ENCODE measurements at places on chromosomes 11 and 22.

GRCh38 chr11:86801364-86801763, 1.0 kb downstream of the PRSS23 start:
- no peak for DNase-seq

GRCh38 chr11:36108881-36109589, 165.2 kb downstream of the LDLRAD3 start:
- DNase-seq: no peak

GRCh38 chr11:69962152-69962551, 116.0 kb upstream of the ANO1 start:
- no peak for DNase-seq

DNA sequence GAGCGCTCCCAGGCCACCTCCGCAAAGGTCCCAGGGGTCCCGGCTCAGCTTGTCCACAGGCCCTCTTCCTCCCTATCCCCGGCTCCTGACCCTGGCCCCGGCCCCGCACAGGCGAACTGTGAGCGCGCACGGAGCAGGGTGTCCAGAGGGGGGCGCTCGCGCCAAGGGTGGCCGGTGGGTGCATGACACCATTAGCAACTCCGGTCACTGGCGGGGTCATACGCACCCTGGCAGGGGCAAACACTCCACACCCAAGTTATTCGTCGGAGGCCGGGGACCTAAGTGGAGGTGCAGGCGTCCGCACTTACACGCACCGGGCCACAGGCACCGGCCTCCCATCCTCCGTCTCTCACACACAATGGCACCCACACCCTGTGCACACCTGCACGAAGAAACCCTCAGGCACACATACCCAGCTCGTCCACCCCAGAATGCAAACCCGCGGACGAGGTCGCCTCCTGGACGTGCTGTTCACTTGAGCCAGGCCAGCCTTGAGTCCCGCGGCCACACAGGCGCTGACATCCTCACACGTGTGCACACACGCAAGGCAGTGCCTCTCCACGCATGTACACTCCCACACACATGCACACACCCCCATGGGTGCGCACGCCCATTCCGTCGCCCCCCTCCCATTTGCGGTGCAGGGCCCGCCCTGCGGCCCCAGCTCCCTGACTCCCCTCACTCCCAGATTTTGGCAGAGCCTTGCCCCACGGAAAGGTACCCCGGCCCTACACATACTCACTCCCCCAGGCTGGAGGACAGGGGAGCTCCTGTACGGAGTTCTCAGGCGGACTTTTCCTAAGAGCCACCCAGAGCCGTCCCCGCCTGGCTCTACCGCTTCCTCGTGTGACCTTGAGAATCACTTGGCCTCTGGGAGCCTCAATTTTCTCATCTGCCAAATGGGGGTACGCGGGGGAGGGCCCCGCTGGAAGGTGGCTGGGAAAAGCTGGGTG, at the start of gene RASGRP2:
Gene RASGRP2 (minus strand): TSS at position 552 of the 953 bp plus-strand sequence. CDS start 1,276 bp downstream, outside the sequence.
- DNase-seq: peak; percentile 82

DNA sequence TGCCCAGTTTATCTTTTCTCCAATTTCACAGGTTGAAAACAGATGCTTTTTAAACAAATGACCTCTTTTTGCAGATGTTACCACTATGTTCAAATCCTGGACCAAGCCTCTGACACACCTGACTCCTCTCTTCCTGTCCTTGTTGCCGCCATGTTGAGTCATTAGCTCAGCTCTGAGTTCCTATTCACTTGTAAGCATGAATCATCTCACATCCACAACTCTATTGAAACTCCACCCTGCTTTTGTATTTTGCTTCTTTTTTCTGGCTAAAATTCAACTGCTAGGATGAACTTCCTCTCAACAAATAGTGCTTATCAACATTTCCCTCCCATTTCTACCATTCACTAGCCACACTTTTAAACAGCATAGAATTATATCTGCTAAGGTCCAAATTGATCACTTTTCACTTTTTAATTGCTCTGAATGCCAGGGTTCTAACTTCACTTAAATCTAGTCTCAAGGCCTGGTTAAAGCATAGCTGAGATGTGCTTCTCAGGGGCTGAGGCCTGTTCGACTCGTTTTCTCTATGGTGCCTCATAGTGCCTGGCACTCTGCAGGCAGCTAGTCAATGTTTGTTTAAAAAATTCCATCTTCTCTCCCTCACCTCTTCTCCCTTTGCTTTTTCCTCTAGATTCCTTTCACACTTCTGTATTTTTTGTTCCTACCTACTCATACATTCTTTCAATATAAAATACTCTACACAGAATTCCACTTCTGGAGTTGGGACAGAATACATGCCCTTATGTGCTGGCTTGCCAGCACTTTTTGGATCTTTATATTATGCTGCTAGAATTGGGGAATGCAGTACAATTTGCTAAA, 3.9 kb downstream of the JOSD1 start:
- peak; percentile 23 for DNase-seq

DNA sequence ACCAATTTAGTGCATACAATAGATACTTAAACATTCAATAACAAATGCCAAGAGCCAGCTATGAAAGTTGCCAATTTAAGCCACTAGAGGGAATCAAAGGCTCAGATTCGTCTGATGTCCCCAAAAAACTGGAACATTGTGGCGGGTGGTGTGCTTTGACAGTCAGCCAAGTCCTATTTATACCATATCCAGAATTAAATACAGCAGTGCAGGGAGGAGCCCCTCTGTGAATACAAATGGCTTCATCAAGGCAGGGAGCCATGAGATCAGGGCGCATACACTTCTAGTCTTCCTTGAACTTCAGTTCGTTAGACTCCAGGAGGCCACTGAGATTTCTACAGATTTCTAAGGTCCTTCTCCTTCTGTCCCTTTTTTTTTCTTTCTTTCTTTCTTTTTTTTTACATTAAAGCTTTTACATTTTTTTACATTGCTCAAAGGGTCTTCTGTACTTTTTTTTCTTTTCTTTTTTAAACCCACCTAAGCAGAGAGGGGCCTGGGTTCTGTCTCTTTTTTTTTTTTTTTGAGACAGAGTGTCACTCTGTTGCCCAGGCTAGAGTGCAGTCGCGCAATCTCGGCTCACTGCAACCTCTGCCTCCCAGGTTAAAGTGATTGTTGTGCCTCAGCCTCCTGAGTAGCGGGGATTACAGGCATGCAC, 41.5 kb upstream of the HSPA8 start:
- no peak for DNase-seq

GRCh38 chr22:20566420-20567260, 59.2 kb downstream of the MED15 start:
- DNase-seq: peak; percentile 63

GRCh38 chr11:83511646-83512045, 225.5 kb upstream of the CCDC90B start:
- DNase-seq: no peak

- no peak for DNase-seq
These were observed 2.9 kb upstream of the TUBGCP6 start for GRCh38 chr22:50247748-50248147.

- DNase-seq: no peak
These were observed 633.8 kb downstream of the DLG2 start for GRCh38 chr11:84993386-84993785.

GRCh38 chr11:63517156-63517555, 11.3 kb downstream of the LGALS12 start:
- no peak for DNase-seq

GRCh38 chr11:71548716-71549151, 514 bp downstream of the KRTAP5-9 start:
- DNase-seq: no peak

GRCh38 chr22:45731798-45732495, 60.3 kb downstream of the ATXN10 start:
- no peak for DNase-seq

GRCh38 chr11:11574373-11575287, 47.2 kb downstream of the GALNT18 start:
- no peak for DNase-seq

DNA sequence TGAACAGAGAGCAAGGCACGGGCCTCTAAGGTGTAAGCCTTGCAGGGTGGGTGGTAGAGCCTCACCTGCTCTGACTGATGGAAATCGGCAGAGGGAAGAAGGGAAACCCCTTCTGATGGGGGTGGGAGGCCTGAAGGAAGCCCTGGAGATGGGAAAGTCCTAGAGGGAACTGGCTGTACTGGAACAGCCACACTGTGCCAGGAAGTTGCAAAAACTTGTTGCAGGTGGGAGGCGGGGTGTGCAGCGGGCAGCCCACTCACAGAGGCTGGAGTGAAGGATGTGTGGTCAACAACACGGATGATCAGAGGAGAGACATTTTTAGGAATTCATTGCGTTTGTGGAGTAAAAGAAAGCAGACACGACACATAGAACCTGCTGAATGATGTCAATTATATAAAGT, 91.3 kb downstream of the ZC3H12C start:
- no peak for DNase-seq

DNA sequence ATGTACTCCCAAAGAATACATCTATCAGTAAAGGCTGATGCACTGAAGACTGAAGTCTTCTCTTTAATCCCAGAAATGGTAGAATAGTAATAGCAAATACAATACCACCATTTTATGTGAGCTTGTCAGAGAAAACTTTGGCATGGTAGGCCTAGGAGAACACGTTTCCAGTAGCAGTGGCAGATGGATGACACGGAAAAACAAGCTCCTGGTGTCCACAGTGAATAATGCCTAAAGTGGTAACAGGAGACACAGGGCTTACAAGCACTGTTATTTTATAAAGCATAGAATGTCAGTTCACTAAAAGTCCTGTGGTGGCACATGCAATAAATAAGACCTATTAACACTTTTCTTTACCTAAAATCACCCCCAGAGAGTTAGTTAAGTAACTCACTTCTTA, 277.6 kb downstream of the TTC28 start:
- no peak for DNase-seq

DNA sequence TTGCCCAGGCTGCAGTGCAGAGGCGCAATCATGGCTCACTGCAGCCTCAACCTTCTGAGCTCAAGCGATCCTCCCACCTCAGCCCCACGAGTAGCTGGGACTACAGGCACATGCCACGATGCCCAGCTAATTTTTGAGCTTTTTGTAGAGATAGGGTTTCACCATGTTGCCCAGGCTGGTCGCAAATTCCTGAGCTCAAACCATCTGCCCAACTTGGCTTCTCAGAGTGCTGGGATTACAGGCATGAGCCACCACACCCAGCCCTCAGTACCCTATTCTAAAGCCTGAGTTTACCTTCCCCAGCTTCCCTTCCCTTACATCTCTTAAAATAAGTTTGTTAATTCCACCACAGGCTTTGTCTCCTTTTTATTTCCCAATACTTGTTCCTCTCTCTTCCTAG, 59.1 kb downstream of the AMBRA1 start:
- DNase-seq: no peak

DNA sequence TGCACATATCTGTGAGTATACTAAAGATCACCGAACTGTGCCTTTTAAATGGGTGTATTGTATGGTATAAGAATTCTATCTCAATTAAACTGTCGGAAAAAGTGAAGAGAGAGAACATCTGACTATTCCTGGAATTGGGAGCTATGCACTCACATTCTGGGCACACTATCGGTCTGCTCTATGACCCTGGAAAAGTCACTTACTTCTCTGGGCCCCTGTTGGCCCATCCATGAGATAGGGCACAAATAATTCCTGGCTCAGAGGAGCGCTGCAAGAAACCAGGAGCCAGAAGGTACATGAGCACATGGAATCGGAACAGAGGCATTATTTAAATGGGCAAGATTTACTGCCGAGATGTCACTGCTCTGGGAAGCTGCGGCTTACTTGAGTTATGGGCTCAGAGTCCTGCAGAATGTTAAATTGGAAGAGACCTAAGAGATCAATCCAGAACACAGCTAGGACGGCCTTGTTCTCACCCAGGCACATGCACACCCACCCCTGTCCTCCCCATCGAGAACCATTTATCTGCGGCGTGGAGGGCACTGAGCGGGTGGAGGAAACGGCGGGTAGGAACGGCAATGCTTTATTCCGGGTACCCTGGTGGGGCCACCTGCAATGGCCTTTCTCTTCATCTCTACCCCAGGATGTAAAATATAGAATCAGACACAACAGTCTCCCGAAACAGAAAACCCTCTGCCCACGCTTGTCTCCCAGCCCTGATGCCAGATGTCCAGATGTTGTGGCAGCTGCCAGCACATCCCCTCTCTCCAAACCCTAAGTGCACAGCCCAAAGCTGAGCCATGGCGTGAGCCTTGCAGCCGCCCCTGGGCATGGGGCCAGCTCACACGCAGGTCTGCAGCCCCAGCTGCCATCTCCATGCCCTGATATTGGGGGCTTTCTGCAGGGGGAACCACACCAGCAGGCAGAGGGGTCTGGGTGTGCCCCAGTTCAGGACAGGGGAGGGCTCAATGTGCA, 142.4 kb downstream of the DSCAML1 start:
- no peak for DNase-seq

DNA sequence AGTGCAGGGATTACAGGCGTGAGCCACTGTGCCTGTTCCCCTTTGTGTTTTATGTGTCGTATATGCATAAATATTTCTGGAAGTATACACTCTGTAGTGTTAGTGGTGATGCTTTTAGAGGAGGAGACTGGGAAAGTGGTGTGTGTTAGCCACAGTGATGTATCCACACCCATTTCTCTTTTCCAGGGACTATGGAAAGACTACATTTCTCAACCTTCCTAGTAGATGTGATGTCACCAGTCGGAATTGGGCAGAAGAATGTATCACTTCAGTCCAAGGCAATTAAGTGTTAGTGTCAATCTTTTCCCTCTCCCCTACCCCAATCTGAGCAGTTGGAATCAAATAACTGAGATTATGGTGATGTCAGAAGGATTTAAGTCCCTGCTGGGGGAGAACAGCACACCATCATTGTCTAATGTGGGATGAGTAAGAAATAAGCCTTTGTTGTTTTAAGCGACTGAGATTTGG, 5.8 kb upstream of the ATG16L2 start:
- no peak for DNase-seq

All from stimulated activated CD8-positive, alpha-beta memory T cell treated with anti-CD3 and anti-CD28 coated beads, Interleukin-12 subunit alpha, Interleukin-12 subunit beta, amount 100 ng/mL, for 1 hour (primary cell).